ENCODE measurements at places on chromosomes 4 and X. TPM values are rescaled to one million over a fixed set of nuclear protein-coding genes. Genes with fewer than 3 reads are reported as not detected.
A peak's percentile ranks its signal among the peaks of the same experiment; 100 is the strongest.

DNA sequence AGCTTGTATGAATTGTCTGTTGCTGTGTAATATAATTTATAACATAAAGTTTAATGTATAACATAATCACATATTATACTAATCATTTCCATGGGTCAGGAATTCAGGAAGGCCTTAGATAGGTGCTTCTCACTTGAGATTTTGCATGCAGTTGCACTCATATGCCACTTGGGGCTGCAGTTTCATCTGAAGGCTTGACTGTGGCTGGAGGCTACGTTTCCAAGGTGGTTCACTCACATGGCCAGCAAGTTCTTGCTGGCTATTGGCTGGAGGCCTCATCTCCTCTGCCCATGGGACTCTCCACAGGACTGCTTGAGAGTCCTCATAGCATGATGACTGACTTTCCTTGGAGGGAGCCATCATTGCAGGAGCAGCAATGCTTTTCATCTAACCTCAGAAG is 53.4 kb upstream of the STX18 start:
- no peak for ATAC-seq

- ATAC-seq = no peak
Measured at GRCh38 chr4:71537551-71538065, 198.8 kb downstream of the SLC4A4 start.

GRCh38 chr4:55866290-55866907 is 13.0 kb downstream of the EXOC1 start:
- peak; percentile 98 for ATAC-seq

DNA sequence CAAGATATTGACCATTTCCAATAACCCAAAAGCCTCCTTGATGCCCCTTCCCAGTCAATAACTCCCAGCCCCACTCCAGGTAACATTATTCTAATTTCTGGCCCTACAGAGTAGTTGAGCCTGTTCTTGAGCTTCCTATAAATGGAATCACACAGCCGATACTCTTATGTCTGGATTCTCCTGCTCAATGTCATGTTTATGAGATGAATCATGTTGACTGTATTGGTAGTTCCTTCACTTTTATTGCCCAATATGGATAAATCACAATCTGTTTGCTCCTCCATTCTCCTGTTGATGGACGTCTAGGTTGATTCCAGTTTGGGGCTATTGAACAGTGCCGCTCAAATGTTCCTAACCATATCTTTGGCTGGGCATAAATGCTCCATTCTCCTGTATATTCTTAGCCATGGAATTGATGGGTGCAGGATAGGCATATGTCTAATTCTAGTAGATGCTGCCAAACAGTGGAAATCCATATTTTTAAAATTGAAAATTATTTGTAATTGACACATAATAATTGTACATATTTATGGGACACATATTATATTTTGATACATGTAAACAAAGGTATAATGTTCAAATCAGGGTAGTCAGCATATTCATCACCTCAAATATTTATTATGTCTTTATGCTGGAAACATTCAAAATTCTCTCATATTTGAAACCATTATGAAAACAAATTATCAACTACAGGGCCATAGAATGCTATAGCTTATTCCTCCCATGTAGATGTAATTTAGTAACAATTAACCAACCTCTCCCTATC is 40.5 kb upstream of the SLC2A9 start:
- ATAC-seq = peak; percentile 79

DNA sequence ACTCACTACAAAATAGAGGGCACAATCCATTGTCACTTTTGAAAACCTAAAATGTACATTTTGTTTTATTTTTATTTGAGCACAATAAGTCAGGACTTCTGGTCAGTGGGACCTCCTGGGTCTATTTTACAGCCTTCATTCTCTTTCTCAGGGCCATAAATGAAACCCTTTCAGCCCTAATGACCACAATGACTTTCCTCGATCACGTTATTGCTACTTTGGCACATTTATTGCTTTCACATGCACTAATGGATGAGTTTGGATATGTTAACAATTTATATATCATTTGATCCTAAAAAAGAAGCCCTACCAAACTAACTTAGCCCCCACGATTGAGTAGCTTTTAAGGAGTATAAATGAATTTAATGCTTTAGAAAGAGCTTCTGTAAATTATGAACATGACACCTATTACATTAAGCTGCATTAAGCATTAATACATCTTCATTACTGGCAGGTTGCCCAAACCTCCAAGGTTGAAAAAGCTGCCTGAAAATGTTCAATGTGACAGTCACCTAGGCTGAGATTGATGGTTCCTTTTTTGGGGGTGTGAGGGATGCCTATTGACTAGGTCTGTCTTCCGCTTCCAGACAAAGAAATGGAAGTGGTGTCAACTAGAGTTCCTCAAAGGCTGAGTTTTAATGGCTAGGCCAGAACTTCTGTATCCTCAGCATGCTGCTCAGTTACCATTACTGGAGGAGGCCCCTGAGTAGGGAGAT is 296.4 kb downstream of the GPAT3 start:
- ATAC-seq = no peak

- ATAC-seq = no peak
Measured at GRCh38 chr4:48879561-48880442, 26.8 kb downstream of the OCIAD2 start.

- ATAC-seq = no peak
Measured at GRCh38 chr4:142516686-142517526, 329.2 kb downstream of the INPP4B start.

- ATAC-seq = no peak
Measured at GRCh38 chr4:20878806-20879205, 178.5 kb downstream of the PACRGL start.

- ATAC-seq = no peak
Measured at GRCh38 chr4:37971202-37971601, 11.0 kb downstream of the PTTG2 start.

GRCh38 chrX:130304587-130305368 is 34.9 kb upstream of the SLC25A14 start:
- no peak for ATAC-seq

DNA sequence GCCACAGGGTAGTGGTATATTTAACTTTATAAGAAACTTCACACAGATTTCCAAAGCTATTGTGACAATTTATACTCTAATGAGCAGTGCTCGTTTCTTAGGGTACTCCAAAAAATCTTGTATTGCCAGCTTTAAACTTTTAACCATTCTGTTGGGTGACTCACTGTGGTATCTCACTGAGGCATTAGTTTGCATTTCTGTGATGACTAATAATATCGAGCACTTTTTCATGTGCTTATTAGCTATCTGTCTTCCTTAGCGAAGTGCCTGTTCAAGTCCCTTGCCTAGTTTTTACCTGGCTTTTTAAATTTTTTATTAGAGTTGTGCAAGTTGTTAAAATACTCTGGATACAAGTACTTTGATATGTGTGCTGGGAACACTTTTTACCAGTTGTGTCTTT is 5.5 kb downstream of the PNMA3 start:
- ATAC-seq = no peak

GRCh38 chr4:122450847-122451246 is 5.7 kb downstream of the IL2 start:
- no peak for ATAC-seq

DNA sequence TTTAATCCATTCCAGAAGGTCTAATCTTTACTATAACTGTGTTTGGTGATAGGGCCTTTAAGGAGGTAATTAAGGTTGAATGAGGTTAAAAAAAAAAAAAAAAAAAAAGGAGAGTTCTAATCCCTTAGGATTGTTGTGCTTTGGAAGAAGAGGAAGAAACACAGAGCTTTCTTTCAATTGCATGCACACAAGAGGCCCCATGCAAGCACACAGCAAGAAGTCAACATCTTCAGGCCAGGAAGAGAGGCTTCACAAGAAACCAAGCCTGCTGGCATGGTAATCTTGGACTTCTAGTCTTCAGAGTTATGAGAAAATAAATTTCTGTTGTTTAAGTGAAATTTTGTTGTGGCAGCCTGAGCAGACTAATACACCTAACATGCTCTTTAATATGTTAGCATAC is 118.6 kb downstream of the NAA11 start:
- no peak for ATAC-seq

GRCh38 chr4:181597766-181598165 is 645.4 kb upstream of the TENM3 start:
- ATAC-seq = no peak

- no peak for ATAC-seq
Measured at GRCh38 chr4:38176165-38176564, 216.0 kb downstream of the PTTG2 start.

- no peak for ATAC-seq
Measured at GRCh38 chr4:122052677-122053076, 99.5 kb upstream of the BLTP1 start.

GRCh38 chr4:21554500-21554899 is 394.1 kb downstream of the KCNIP4 start:
- ATAC-seq = no peak

DNA sequence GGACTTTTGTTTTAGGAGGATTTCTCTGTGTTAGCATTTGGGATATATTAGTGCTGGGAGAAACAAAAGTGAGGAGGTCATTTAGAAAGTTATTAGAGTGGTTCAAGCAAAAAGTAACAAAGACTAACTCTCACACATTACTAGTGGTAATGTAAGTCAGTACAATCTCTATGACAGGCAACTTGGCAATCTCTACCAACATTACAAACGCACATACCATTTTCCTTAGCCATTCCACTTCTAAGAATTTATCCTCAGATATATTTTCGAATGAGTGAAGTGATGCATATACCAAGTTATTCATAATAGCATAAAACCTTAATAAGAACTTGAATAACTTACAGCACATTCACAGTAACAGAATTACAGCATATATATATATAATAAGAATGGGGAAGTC is 146.2 kb downstream of the PRSS12 start:
- no peak for ATAC-seq

GRCh38 chr4:127783955-127784770 is 2.0 kb downstream of the HSPA4L start:
- ATAC-seq = no peak

GRCh38 chr4:41146196-41146595 is 68.1 kb downstream of the APBB2 start:
- ATAC-seq = no peak

GRCh38 chr4:165301833-165302232 is 25.6 kb upstream of the MSMO1 start:
- no peak for ATAC-seq

- ATAC-seq = no peak
Measured at GRCh38 chr4:22678940-22679854, 13.5 kb upstream of the GBA3 start.

DNA sequence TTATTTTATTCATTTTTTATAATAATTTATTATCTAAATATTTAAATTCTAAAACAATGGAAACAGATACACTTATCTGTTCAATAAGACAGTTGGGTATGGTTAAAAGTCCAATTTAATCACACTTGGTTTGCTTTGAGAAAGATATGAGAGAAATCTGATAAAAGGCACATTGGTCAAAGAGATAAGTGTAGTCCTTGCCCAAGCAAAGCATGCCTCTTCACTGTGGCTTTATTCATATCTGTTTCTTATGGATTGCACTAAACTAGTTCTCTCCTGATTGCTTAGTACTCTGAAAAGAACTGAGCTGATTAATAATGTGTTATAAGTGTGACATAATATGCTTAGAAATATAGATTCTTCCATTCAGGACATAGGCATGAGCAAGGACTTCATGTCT is 39.8 kb downstream of the CXCL1 start:
- no peak for ATAC-seq

DNA sequence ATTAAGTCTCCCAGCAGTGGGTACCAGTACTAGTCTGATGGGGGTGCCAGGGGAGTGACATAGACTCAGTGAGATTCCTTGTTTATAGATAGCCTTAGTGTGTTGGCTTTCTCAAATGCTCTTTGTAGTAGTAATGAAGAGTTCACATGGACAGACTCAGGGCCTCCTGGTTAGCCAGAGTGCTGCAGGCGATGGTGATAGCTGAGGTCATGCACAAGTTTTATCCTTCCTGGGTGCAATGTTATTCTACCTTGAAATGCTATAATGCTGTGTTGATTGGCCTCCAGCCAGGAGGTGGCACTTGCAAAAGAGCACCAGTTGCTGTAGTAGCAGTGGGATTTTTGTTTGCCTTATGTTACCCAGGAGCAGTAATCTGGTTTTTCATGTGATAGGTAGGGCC is 35.5 kb upstream of the ADH4 start:
- ATAC-seq = no peak

DNA sequence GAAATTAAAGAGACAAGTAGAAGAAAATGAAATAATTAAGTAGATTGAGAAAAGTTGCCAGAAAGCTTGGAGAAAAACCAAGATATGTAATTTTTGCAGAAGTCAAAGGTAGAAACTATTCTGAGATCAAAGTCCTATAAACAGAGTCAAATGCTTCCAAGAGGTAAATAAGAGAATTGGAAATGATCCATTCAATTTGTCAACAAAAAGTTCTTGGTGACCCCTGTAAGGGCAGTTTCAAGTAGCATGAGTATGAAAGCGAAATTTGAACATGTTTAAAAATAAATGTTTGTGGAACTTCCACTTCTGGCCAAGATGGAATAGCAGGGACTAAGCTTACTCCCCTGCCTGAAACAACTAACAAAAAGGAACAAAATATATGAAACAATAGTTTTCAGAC is 562.0 kb downstream of the SMARCA1 start:
- ATAC-seq = no peak

GRCh38 chr4:140726776-140727500 is 29.2 kb downstream of the TBC1D9 start:
- no peak for ATAC-seq

- ATAC-seq = no peak
Measured at GRCh38 chr4:5965225-5965624, 53.0 kb downstream of the C4orf50 start.

DNA sequence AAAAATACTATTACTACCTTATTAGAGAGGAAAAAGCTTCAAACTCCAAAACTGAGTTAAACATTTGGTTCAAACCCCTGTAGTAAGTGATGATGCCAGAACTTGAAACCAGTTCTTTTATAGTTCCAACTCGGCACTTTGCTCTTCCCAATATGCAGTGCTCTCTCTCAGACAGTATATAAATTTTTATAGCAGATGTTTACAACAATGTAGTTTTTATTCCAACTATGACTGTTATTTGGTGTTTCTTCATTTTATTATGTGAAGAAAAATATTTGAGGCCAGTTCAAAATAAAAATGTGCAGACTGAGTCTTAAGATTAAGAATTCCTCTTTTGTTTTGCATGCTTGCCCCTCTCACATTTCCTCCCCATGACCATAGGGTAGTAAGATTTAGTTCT is 2.9 kb upstream of the PPP4R3C start:
- ATAC-seq = no peak

- no peak for ATAC-seq
Measured at GRCh38 chr4:110247591-110247990, 49.2 kb upstream of the ELOVL6 start.

GRCh38 chr4:27412613-27413012 is 552.0 kb downstream of the STIM2 start:
- ATAC-seq = no peak

GRCh38 chr4:169116270-169116901 is 106.3 kb upstream of the CBR4 start:
- ATAC-seq = no peak

NXF3 gene
- total RNA-seq = not detected

USP9X gene
- total RNA-seq = 47.3 TPM

FGG gene
- 0.64 TPM for total RNA-seq

RADX gene
- 0.76 TPM for total RNA-seq

CSAG3 gene
- not detected for total RNA-seq

TMEM128 gene
- 12.0 TPM for total RNA-seq

SOWAHB gene
- 9.6 TPM for total RNA-seq

RGN gene
- 0.20 TPM for total RNA-seq

PCDH18 gene
- total RNA-seq = 2.8 TPM

MAGEA12 gene
- not detected for total RNA-seq

FGF5 gene
- not detected for total RNA-seq

SSX3 gene
- total RNA-seq = not detected

HSFX2 gene
- not detected for total RNA-seq

NLRP2B gene
- not detected for total RNA-seq

MAGEE2 gene
- not detected for total RNA-seq

Data from esophagus mucosa (tissue), 1 donor.